CD14-positive monocyte (primary cell): ENCODE measurements at places on chromosomes 4 and X.

GRCh38 chr4:92447255-92447905 lies 143.6 kb downstream of the GRID2 start:
- no peak for DNase-seq

- DNase-seq, result no peak
Observed at GRCh38 chr4:138053641-138054301, 188.4 kb downstream of the SLC7A11 start.

- no peak for DNase-seq
Observed at GRCh38 chr4:189767941-189768340, 172.7 kb upstream of the FRG1 start.

GRCh38 chr4:134708026-134708425 lies 506.4 kb upstream of the PABPC4L start:
- no peak for DNase-seq

DNA sequence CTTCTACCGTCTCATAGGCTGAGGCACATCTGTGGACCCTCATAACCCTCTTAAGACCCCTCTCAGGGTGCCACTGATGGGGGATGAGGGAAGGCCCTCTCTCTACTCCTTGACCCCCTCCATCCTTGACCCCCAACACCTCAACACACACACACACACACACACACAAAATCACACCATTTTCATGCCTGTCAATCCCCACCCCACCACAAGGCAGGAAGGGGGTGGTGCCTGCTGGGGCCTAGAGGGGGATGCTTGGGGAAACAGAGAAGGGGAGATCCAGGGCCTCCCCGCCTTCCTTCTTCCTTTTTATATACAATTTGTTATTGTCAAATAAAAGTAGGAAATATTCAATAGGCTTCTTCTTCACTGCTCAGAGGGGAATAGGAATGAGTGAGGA lies 1.2 kb upstream of the EBP start:
- no peak for DNase-seq

DNA sequence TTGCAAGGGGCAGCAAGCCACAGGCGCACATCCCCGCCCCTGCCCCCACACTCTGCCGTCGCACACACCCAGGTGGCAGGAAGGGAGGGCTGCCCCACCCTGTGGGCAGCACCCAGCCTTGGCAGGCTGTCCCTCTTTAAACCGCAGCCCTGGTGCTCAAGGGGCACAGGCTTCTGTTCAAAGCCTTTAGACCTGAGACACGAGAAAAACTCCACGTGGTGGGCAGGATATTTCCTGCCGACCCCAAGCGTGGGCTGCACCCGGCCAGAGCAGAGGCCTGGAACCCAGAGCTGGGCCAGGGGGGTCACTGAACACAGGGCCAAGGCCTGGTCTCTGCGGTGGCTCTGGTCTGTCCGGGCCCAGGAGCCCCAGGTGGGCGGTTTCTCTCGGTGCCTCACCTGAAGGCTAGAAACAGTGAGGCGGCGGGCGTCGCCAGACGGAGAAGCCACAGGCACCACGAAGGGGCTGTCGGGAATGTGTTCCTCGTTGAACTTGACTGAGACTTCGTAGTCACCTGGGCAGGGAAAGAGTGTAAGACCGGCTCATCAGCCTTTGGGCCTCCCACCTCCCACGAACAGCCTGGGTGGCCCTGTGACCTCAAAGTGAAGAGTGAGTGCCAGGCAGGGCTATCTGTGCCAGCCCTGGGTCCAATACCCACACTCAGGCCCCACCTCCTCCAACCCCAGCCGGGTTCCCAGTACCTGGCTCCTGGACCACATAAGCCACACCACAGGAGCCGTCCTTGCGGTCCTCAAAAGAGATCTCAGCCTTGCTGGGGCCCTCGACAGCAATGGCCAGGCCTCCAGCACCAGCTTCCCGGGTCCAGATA lies 23.0 kb downstream of the FLNA start:
- DNase-seq, result no peak

DNA sequence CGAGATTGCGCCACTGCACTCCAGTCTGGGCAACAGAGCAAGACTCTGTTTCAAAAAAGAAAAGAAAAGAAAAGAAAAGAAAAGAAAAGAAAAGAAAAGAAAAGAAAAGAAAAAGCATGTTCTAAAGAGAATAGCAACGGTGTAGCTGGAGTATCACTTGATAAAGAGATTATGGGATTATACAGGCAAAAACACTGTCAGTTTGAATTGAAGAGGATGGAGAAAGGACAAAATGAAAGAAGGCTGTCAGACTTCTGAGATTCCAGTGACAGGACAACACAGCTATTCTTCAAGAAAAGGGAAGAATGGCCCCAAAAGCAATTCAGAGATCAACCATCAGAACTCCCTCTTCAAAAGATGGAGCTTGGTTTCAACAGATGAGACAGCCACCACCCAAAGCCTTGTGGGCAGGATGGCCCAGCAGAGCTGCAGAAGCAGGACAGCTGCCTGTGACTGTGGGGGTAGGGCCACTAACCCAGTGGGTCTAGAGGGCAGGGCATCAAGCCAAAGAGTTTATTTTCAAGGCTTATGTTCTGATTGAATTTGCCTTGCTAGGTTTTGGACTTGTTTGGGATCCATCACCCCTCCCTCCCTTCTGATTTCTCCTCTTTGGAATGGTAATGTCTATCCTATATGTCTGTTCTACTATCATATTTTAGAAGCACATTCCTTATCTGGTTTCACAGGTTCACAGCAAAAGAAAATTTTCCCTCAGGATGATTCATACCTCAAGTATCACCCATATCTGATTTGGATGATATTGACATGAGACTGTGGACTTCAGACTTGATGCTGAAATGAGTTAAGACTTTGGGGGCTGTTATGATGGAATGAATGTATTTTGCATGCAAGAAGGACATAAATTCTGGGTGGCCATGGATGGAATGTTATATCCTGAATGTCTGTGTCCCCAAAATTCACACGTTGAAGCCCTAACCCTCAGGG lies 17.5 kb downstream of the RFC1 start:
- DNase-seq, result no peak

DNA sequence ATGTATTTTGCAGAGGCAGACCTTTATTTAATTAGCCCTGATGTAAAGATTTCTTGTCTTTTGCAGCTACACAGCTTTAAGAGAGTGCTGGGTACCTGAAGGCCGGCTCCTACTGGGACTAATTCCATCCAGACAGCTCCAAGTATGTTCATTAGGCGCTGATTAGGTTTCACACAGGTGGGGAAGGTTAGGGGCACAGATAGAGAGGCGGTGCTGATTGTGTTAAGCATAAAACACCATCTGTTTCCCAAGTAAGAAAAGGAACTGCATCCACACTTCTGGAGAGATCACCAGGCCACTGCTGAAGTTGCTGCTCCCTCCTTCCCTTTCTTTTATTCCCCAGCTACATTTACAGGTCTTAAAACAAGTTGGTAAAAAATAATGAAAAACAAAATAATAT lies 349.5 kb downstream of the ZIC3 start:
- no peak for DNase-seq

DNA sequence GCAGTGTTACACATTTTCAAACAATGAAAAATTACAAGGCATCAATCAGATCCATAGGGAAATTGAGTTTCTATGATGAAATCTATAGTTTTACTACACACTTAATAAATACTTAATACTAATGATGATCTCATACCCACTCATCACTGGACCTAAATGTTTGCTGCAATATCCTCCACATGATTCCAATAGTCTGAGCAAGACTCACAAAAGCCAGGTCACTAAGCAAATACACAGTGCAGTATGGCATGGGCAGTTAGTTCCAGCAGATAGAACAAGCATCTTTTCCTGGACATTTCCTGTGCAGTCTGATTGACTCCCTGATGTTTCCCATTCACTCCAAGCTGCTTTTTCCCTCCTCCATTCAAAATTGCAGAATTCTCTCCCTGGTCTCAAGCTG lies 109.0 kb upstream of the ATOH1 start:
- no peak for DNase-seq

GRCh38 chrX:111164728-111165127 lies 68.7 kb downstream of the PAK3 start:
- no peak for DNase-seq

DNA sequence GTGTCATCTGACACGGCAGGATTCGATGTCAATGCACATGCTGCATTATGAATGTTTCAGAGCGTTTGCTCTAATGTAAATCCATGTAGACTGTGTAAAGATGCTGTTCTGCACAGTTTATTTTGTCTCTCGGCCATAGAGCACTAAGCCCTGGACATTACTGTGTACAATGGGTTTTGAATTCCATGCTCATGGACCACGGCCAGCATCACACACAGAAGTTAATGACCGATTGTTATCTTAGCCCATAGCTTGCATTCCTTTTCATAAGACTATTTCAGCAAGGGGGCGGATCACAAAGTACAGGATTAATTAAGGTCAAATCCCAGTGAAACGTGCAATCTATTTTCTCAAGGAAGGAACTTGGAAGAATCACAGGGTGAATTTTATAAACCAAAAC lies 286.1 kb upstream of the TENM3 start:
- DNase-seq, result no peak

- DNase-seq, result no peak
Observed at GRCh38 chr4:130559268-130559667, 1463.3 kb downstream of the C4orf33 start.

- no peak for DNase-seq
Observed at GRCh38 chr4:176838601-176839433, 46.1 kb upstream of the VEGFC start.
